Spinal cord (tissue), 10 donors: ENCODE measurements at places on chromosomes 13 and 19. TPM values are rescaled to one million over a fixed set of nuclear protein-coding genes. Genes with fewer than 3 reads are reported as not detected.

Gene CALM3
- 1,556 TPM for polyA plus RNA-seq

Gene HOMER3
- polyA plus RNA-seq: 39.2 TPM

Gene PODNL1
- 7.5 TPM for polyA plus RNA-seq

Gene TEKTIP1
- 13.0 TPM for polyA plus RNA-seq

Gene SIGLEC8
- polyA plus RNA-seq: 3.8 TPM

Gene APLP1
- polyA plus RNA-seq: 1,021 TPM
